Stimulated activated naive CD4-positive, alpha-beta T cell treated with Interleukin-2 at 50 U/mL for 16 hours (primary cell): ENCODE measurements at places on chromosomes 12 and 14.

- DNase-seq = no peak
Observed at GRCh38 chr14:42683707-42684106, 1077.0 kb downstream of the LRFN5 start.

DNA sequence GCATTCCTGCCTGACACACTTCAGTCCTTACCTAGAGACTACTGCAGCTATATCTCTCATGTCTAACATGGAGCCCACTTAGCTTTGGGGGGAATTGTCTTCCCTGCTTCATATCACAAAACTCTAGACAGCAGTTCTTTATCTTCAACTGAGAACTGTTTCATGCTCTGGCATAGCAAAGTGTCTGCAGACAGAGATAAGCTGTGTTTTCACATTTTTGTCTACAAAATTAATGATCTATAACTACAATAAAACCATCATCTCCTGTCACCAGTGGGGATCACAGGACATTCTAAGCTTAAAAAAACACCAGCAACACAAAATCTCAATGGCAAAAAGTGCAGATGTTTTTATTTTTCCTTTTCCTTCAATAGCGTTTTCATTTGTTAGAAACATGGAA, 137.1 kb upstream of the VRK1 start:
- DNase-seq = no peak

- DNase-seq = no peak
Observed at GRCh38 chr12:97292588-97292987, 170.0 kb upstream of the RMST start.

DNA sequence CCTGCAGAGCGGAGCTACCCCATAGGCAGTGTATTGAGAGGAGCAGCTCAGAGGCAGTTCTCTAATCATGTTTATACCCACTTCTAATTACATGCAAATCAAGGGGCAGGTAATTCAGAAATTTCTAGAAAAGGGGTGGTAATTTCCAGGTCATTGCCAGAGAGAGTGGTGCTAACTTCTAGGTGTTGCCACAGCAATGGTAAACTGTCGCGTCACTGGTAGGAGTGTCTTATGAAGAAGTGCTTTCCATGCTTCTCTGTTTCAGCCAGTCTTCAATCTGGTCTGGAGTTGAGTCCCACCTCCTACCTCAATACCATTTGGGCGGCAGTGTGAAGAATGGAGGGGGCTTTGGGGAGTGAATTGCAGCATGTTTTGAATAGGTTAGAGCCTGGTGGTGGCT, 8.5 kb upstream of the AMN1 start:
- DNase-seq = no peak

- no peak for DNase-seq
Observed at GRCh38 chr14:73248108-73248868, 11.0 kb downstream of the PAPLN start.
